Right cardiac atrium (tissue), 5 donors: ENCODE measurements at places on chromosomes 2 and 18.
A peak's percentile ranks its signal among the peaks of the same experiment; 100 is the strongest.

DNA sequence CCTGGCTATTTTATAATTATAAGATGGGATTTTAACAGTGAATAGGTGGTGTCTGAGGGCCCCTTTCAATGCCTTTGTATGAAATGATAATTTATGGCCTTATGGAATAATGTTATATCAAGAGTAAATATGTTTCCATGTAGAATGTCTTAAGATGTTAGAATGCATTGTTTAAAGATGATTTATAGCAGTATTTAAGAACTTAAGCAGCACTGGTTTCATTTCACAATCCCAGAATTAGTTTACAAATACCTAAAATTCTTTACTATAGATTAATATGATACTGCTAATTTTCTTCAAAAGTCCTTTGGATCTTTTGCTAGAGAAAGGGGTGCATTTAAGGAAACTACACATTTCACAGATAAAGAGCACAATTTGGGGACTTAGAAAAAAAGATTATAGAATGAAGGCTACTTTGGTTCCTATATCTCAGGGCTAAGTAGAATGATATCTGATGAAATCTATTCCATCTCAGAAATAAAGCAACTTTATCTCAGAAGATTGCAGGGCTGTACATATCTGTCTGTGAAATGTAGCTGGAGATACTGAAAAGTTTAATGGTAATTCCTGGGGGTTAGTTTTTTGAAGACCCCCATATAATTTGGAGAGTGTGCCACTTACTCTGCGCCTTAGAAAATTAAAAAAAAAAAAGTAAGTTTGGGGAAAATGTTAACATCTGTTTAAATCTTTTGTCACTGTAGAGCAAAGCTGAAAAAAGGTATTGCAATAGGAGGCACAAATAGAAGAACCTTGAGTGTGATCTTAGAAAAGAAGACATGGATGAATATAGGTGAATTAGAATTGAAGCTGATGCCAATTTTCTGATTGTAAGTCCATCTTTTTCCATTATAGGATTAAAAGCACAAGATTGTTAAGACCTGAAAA lies 123.4 kb downstream of the GULP1 start:
- DNase-seq, result no peak

DNA sequence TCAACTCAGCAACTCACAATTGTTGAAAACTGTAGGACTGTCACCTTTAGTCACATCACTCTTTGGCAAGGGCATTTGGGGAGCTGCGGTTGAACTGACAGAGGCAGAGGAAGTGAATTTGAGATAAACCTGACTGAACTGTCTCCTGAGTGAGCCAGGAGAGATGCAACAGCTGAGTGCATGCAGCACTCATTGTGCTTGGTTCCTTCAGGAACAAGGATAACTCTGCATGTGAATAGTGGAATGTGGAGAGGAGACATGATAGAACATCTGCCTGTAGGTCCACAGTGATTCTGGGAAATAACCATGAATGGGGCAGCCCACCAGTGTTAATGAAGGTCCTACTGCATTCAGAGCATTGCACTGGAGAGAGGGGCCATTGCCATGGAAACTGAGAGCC lies 494.7 kb downstream of the STK39 start:
- DNase-seq, result no peak

GRCh38 chr2:40043191-40043590 lies 264.1 kb upstream of the THUMPD2 start:
- no peak for DNase-seq

- no peak for DNase-seq
These were observed 85.4 kb downstream of the NCKAP1 start for GRCh38 chr2:182952741-182953450.

DNA sequence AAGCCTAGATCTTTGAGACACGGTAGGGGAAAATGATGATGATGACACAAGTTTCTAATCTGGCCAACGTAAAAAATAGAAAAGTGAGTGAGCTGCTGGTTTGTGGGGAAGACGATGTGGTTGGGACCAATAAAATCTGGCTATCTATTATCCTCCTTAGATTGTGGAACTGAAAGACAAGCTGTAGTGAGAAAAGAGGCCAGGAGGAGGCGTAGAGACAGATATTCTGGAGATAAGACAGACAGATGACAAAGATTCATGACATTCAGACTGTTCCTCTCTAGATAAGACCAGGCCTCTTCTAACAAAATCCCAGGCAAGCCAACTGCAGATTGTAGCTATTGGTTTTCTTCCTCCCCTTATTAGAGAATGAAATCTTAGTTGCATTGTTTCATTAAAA lies 376.3 kb upstream of the UBE2E3 start:
- DNase-seq, result no peak

DNA sequence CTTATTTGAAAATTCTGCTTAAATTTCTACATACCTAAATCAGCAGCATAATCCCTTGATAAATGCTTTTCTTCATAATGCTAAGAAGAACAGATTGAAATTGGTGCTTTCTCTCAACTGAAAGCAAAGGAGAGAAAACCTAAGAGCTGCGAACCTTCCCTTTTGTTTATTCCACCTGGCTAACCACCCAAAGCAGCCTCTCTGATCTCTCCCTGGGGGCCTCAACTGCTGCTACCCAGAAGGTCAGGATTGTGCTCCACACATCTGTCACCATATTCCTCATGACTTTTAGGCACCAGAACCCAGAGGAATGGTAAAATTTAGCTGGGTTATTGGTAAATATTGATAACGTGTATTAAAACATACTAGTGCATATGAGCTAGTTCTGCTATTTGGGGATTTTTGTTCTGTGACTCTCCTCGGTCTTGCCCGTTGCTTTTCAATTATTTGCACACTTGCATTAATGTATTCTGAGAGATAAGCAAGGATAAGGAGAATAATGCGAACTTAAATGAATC lies 334.1 kb downstream of the RIT2 start:
- no peak for DNase-seq

DNA sequence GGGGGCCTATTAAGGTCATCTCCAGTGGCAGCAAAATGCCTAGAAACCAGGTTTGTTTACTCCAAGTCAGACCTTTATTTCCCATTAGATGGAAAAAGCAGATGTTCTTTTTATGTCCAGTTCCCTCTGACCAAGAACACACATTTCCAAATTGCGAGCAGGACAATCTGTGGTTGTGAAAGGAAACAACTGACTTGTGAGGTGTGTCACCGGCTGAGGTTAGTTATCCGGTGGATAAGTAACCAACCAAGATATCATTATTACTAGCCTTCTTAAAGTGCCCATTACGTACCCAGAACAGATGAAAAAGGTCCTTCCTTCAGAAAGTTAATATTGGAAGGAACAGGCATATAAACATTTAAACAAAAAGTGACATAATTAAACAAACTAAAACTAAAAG lies 112.9 kb downstream of the THADA start:
- no peak for DNase-seq

- no peak for DNase-seq
These were observed 5.9 kb downstream of the BCL2L11 start for GRCh38 chr2:111126581-111126980.

DNA sequence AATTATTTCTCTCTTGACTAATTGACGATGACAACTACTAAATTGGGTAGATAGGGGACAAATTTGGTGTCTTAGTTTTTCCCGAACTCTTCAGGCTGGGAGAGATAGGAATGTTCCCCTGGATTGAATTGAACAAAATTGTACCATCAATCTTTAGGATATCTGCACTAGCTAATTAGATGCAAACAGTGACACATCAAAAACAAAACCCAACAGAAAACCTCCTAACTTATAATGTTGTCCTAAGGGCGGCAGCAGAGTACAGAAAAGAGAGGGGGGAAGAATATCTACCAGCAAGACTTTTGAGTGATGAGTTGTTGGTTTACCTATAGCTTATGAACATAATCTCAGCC lies 342.9 kb downstream of the INSIG2 start:
- DNase-seq, result no peak

GRCh38 chr2:15763822-15764682 lies 172.4 kb downstream of the DDX1 start:
- DNase-seq, result no peak

DNA sequence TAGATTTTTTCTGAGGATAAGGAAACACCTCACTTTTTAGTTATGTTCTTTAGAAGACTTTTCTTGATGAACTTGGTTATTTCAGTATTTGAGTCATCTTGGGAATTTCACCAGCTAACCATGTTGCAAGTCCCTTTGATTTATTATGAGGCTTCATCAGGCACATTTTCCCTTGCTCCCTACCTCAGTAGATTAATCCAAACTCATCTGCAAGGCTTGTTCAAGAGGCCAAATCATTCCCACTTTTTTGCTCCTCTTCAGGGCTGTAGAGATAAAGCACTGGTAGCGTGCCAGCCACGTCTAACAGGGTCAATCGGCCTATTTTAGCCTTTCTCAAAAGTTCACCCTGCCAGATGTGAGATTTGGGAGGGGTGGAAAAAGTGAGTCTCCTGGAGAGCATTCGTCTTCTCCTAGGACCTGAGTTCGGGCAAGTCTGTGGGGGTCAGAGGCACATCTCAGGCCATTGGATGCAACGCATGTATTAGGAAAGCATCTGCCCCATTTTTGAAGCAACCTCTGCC lies 120.3 kb downstream of the RDH14 start:
- no peak for DNase-seq

DNA sequence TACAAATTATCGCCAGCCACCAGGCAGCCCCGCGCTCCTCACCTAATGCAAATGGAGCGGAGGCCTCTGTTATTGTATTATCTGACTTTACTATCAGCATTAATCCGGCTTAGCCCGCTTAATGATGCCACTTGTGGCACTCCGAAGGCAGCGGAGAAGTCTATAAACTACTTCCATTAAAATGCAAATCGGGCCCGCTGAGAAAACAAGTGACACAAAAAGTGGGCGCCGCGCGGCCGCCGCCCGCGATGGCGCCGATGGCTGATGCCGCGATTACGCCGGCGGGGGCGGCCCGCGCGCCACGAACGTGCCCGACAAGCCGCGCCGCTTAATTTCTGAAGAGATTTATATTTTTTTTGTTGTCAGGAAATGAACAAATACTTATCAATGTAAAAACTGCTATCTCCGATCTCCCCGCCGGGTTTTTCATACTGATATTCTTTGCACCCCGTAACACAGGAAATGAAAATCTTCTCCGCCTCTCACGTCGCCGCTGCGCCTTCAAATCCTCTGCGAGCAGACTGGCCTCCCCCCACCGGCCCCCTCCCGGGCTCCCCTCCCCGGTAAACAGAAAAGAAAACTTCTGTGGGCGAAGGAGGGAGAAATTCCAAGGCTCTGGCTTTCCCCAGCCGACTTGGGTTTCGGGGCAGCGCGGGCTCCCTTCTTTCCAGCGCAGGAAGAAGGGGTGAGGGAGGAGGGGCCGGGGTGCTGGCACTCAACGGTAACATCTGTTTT lies 221.8 kb downstream of the INSIG2 start:
- DNase-seq, result peak; percentile 39

GRCh38 chr18:711310-711656 lies 1.1 kb downstream of the ENOSF1 start:
- DNase-seq, result no peak

- peak; percentile 77 for DNase-seq
These were observed 163.9 kb downstream of the LDLRAD4 start for GRCh38 chr18:13382366-13382953.

GRCh38 chr2:13819896-13820295 lies 812.6 kb upstream of the LRATD1 start:
- DNase-seq, result no peak

DNA sequence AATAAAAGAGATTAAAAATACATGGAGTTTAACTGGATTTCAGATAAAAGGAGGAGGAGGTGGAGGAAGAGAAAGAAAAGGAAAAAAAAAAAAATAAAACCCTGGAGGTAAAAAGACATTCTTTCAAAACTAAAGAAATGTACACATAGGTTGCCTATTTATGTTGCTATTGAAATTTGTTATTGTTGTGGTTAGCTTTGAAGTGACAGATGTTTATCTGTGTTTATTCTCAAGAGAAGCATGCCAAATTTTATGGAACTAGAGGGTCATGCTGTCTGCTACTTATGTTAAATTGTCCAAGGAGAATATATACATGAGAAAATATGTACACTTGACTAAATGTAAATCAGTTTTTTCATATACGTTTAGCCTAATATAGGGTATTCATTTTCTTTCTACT lies 653.2 kb downstream of the DCDC2C start:
- no peak for DNase-seq

- no peak for DNase-seq
These were observed 473.9 kb downstream of the ARHGAP15 start for GRCh38 chr2:143603035-143603655.

DNA sequence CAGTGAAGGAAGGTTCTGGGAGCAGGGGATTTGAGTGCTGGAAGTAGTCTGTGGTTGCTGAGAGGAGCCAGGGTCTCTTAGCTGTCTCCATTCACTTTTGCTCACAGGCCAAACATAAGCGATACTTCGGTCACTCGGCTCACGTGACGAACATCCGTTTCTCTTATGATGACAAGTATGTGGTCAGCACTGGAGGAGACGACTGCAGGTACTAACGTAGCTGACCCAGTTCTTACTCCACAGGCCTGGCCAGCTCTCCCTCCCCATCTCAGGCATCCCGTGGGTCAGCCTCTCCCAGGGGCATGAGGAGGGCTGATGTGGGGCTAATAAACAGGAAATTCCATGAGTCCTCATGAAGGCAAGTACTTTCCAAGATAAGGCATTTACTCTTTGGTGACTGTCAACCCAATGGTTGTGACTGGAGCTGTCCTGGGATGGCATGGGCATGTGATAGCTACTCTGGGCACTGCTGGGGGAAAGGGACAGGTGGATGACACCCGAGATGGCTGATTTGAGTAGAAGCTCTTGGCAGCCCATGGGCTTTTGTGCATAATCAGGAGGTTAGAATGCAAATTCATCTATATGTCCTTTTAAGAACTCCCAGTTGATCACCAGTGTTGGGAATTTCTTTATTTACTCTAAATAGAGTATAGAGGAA lies 81.6 kb downstream of the RTN4 start:
- no peak for DNase-seq

- no peak for DNase-seq
These were observed 163.9 kb upstream of the HNMT start for GRCh38 chr2:137800386-137800785.

DNA sequence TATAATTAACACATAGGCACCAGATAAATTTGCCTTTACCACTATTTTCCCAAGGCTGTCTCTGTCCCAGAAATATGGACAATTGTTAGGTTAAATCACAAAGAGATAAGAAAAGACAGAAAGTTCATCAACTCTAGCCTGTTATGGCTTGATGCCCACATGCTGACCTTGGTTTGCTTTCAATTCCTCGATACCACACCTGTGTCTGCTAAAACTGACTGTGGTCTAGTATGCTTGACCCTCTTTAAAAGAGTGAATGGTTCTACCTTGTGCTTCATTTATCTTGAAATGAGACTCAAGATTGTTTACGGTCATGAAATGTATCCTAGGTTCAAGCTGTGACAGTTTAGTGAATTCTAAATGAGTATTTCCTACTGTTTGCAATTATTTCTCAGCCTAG lies 909.0 kb upstream of the LRRTM1 start:
- no peak for DNase-seq

DNA sequence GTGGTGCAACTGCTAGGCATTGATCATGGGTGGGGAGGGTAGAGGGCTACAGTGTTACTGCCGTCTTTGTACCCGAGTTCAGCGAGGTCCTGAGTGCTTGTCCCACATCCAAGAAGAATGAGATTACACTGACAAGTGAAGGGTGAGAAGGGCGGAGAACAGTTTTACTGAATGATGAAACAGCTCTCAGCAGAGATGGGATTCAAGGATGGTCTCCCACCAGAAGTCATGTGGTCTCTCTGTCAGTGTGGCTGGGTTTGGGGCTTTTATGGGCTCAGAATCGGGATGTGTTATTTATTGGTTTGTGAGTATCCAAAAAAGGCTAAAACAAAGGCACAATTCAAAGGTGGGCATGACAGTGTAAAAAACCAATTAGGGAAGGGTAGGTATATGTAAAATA lies 10.8 kb upstream of the ASB1 start:
- no peak for DNase-seq

GRCh38 chr2:28521663-28522062 lies 25.8 kb downstream of the PLB1 start:
- no peak for DNase-seq

- DNase-seq, result no peak
These were observed 107.0 kb downstream of the SMIM21 start for GRCh38 chr18:75320506-75320905.
